Activated CD8-positive, alpha-beta T cell treated with anti-CD3 and anti-CD28 coated beads for 36 hours (primary cell): ENCODE measurements at places on chromosomes 13 and 19. TPM values are rescaled to one million over a fixed set of nuclear protein-coding genes. Genes with fewer than 3 reads are reported as not detected.

DNA sequence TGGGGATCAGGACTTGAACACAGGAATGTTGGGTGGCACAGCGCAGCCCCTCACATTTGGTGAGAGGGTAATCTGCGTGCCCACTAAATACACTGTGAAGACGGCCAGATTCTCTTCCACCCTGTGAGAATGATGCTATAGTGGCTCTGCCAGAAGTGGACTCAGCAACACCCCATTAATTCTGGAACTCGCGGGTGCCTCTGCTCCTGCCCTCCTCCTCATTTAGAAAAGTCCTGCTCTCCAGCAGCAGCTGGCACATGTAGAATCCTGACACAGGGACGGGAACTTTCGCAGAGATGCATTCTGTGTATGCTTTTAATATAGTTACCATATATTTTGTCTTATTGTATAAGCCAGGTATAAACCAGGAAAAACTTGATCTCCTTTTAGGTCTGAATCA is 57.3 kb downstream of the EFNB2 start:
- no peaks in the 10 kb centered on the region for H3K4me1 ChIP-seq
- DNase-seq: no peak

- peaks cover 10% of the 10 kb centered on the region for H3K4me1 ChIP-seq
- H3K36me3 ChIP-seq: peaks cover 9% of the 10 kb centered on the region
- H3K4me3 ChIP-seq: no peak overlapping the region
- DNase-seq: peak; percentile 86
- peak overlapping the region; percentile 61 for H3K27ac ChIP-seq
Measured at GRCh38 chr19:873084-873483, 13.6 kb downstream of the CFD start.

- DNase-seq: no peak
- no peak overlapping the region for H3K27ac ChIP-seq
- no peak overlapping the region for H3K4me3 ChIP-seq
- H3K36me3 ChIP-seq: no peaks in the 10 kb centered on the region
- H3K4me1 ChIP-seq: no peaks in the 10 kb centered on the region
Measured at GRCh38 chr13:96903085-96903484, 91.2 kb downstream of the OXGR1 start.

DNA sequence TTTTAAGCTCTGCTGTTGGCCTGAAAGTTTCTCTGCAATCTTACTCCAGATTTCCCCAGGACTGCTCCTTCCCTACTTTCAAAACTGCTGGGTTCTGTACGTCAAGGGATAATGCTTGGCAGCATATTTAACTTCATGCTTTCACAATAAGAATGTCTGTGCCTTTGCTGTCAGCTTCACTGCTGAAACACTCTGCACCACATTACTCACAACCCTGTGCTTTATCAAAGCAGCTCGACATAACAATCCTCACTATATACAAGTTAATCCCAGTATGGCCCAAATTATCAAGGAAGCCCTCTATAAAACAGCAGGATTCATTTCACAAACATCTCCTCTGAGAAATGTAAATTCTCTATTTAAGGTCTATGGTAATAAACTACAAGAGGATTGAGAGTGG is 17.5 kb downstream of the LATS2 start:
- H3K36me3 ChIP-seq: no peaks in the 10 kb centered on the region
- H3K27ac ChIP-seq: no peak overlapping the region
- DNase-seq: no peak
- no peaks in the 10 kb centered on the region for H3K27me3 ChIP-seq

DNA sequence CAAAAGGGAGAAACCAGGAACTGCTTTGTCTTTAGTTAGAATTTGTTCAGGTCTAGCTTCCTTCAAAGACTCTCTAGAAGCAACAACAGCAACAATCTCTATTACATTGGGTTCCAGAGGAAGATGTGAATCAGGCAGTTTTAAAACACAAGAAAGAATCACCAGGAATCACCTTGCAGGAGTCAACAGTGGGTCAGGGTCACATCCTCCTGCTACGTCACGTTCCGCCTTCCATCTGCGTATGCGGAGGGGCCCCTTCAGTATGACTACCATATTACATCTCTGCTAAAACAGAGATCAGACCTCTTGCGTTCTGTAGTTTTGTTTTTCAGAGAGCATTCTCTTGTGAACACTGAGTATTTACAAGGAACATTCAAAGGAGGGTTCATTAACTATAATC is 147.8 kb upstream of the STARD13 start:
- peaks cover 7% of the 10 kb centered on the region for H3K27me3 ChIP-seq
- no peak overlapping the region for H3K27ac ChIP-seq
- H3K4me3 ChIP-seq: no peak overlapping the region
- H3K4me1 ChIP-seq: no peaks in the 10 kb centered on the region

GRCh38 chr19:11278670-11279069 is 16.3 kb upstream of the DOCK6 start:
- H3K4me3 ChIP-seq: no peak overlapping the region
- H3K4me1 ChIP-seq: peaks cover 8% of the 10 kb centered on the region
- no peaks in the 10 kb centered on the region for H3K36me3 ChIP-seq
- no peak overlapping the region for H3K27ac ChIP-seq

- no peaks in the 10 kb centered on the region for H3K27me3 ChIP-seq
- peak overlapping the region; percentile 55 for H3K27ac ChIP-seq
- H3K36me3 ChIP-seq: no peaks in the 10 kb centered on the region
Measured at GRCh38 chr19:4297901-4298809, 4.0 kb downstream of the TMIGD2 start.

GRCh38 chr13:25242956-25243355 is 44.3 kb downstream of the MTMR6 start:
- H3K36me3 ChIP-seq: peaks cover 20% of the 10 kb centered on the region
- H3K4me1 ChIP-seq: no peaks in the 10 kb centered on the region

DNA sequence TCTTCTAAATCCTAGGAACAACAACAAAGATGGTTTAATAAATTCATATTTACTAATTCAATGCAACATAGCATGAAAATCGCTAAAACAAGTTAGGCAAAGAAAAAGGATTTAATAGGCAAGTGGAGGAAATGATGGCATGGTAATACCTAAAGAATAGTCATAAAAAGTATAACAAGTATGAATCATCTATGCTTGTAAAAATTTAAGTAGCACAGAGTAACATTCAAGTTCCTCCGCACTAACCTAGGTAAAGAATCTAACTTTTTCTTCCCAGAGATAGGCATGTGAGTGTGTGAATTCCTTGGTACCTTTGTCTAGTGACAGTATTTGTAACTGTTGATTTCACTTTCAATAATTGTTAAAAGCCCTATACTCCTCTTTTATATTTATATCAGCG is 42.6 kb downstream of the RCBTB2 start:
- H3K4me3 ChIP-seq: no peak overlapping the region
- no peak overlapping the region for H3K27ac ChIP-seq
- H3K27me3 ChIP-seq: no peaks in the 10 kb centered on the region
- no peak for DNase-seq
- peaks cover 11% of the 10 kb centered on the region for H3K36me3 ChIP-seq
- peaks cover 31% of the 10 kb centered on the region for H3K4me1 ChIP-seq

GRCh38 chr19:46546194-46546896 is 50.7 kb upstream of the PNMA8B start:
- no peaks in the 10 kb centered on the region for H3K36me3 ChIP-seq
- DNase-seq: peak; percentile 68
- H3K27me3 ChIP-seq: peaks cover 3% of the 10 kb centered on the region
- peaks cover 2% of the 10 kb centered on the region for H3K4me1 ChIP-seq
- H3K27ac ChIP-seq: no peak overlapping the region

The NLRP5 gene
- total RNA-seq: not detected

The SMIM17 gene
- total RNA-seq: not detected

The GPC6 gene
- total RNA-seq: not detected

The KCNN1 gene
- total RNA-seq: 0.25 TPM

The IGFLR1 gene
- total RNA-seq: 143 TPM
